Suprapubic skin (tissue), 4 donors: ENCODE measurements at places on chromosomes 6 and 20.

GRCh38 chr6:116847227-116847626 is 18.3 kb upstream of the GPRC6A start:
- DNase-seq: no peak

DNA sequence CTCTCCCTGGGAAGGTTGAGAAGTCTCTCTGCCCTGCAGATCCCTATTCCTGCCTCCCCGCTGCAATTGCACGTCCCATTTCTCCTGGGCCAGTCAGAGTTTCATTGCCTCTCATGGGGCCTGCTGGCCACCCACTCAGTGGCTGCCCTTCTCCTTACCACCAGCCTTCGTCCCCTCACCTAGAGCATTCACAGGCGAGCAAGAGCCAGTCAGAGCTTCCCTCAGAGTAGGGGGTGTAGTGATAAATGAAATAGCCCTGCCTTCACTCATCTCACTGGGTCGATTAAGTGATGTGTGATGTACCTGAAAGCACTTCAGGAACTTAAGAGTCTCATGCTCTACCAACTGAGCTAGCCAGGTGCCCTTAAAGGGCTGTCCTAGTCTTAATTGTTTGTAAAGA is 52.0 kb upstream of the FANCE start:
- no peak for DNase-seq

GRCh38 chr6:45946352-45946751 is 69.3 kb downstream of the CLIC5 start:
- DNase-seq: no peak

DNA sequence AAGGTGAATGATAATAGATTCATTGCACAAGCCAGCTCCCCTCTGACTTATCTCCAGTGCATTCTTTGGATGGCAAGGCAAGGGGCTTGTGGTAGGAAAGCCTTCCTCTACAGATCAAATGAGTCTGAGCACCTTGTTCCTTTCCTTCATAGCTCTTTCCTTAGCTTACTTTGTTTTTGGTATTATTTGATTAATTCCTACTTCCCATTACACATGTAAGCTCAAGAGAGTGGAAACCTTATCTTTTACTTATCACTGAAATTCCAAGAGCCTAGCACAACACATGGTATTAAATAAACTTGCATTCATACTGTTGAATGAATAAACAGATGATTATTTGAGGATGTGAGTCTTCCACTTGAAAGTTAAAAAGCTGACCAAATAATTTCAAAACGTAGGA is 41.7 kb downstream of the FRK start:
- DNase-seq: no peak

DNA sequence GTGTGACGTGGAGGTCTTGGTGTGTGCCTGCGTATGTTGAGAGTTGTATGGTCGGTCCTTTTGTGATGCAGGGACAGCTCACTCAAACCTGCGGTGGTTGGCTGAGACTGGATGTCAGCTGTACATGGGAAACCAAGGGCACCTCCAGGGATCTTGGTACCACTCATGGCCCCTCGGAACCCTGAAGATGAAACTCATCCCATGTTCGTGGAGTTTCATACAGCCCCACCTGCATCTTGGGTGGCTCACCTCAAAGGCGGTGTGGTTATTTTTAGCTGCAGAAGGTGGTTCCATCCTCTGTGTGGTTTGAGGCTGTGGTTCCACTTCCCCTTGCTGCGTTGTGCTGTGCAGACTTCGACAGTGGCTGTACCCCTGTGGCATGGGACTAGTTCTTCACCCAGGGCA is 52.6 kb upstream of the SLC22A1 start:
- DNase-seq: no peak

- DNase-seq: no peak
Measured at GRCh38 chr20:63542696-63543095, 4.9 kb downstream of the SRMS start.

GRCh38 chr20:25539742-25540672 is 45.3 kb downstream of the NINL start:
- DNase-seq: no peak

DNA sequence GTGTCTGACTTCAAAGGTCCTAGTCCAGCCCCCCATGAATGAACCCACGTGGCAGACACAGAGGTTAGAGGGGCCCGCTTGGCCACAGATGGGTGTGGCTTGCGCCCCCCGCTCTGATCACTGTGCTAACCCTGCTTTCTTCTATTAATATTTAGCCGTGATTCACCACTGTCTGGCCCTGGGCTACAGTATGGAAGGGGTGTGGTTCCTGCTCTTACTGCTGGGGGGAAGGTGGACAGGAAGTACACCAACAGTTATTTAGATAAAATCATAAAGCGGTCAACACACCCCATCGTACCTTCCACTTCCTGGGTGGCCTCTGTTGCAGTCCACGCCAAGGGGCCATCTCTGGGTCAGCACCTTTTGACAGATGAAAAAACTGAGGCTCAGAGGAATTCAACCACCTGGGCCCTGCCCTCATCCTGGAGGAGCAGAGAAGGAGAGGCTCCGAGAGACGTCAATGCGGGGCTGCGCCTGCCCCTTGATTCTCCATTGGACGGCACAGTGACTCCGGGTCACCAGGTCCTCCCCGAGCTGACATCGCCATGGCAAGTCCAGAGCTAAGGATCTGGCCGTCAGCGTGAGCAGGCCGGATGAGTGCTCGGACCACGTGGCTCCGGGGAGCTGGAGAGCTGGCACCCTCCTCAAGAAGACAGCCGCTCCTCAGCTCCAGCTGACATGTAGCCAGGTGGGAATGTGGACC is 206.3 kb downstream of the PREX1 start:
- DNase-seq: no peak

DNA sequence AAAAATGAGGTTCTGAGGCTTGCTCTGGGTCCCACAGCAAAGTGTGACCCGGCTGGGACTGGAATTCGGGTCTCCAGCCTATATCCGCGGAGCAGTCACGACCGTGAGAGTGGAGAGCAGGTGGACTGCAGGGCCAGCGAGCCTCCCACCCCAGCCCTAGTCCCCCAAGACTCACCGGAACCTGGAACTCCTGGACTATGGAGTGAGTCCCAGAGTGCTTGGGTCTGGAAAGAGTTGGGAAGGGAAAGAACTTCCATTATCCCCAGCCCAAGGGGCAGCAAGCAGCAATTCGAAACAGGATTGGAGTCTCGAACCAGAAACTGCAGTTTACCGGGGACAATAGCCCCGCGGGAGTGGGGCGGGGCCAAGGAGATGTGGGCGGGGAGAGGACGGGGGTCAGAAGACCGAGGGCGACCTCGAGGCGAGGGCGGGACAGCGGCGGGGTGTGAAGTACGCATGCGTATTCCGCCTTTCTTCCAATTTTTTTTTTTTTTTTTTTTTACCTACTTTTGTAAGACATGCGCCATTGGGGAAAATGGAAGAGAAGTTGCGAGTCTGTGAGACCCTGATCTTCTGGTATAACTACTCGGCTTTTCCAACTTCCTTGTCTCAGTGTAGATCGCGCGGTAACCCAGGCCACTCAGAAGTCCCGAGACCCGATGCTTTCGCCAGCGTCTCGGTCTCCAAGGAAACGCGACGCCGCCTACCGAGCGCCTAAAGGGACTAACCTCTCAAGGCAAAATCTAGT is at the start of gene C20orf96:
Gene C20orf96, minus strand, starts transcription at position 667 of the 748 bp plus-strand sequence. Its CDS starts 140 bp downstream, at position 527.
- DNase-seq: peak; percentile 94

GRCh38 chr6:100768816-100769351 is 112.2 kb downstream of the ASCC3 start:
- no peak for DNase-seq

- no peak for DNase-seq
Measured at GRCh38 chr20:51661609-51662178, 106.5 kb downstream of the ATP9A start.

DNA sequence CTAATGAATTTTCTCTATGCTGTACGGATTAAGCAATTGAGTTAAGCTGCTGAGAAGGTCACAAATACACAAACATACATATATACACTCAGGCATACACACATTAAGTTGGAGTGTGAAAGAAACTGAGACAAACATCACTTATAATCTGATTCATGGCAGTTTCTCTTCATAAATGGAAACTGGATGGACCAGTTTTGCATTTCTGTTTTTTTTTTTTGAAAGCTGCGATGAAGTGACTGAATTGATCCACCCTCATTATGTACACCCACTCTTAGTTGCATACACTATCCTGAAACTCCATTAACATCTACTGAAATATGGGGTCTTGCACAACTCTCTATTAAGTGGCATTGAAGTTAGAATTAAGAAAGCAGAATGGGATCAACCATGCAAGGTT is 32.9 kb upstream of the TENT5A start:
- DNase-seq: no peak

GRCh38 chr20:57680131-57680716 is 29.6 kb downstream of the PMEPA1 start:
- no peak for DNase-seq

- DNase-seq: no peak
Measured at GRCh38 chr6:140011537-140011936, 637.1 kb upstream of the CITED2 start.

DNA sequence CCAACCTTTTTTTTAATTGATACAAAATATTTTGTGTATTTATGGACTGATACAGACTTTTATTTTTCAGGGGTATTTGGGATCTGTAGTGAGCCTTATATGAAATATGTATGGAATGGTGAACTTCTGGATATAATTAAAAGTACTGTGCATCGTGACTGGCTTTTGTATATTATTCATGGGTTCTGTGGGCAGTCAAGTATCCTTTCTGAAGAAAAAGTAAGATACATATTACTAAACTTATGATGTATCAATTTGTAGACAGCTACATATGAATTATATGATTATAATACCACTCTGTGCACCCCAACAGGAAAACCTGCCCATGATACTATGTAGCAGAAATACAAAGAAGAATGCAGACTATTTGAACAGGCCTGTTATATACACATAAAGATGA is 47.2 kb downstream of the FIG4 start:
- no peak for DNase-seq

DNA sequence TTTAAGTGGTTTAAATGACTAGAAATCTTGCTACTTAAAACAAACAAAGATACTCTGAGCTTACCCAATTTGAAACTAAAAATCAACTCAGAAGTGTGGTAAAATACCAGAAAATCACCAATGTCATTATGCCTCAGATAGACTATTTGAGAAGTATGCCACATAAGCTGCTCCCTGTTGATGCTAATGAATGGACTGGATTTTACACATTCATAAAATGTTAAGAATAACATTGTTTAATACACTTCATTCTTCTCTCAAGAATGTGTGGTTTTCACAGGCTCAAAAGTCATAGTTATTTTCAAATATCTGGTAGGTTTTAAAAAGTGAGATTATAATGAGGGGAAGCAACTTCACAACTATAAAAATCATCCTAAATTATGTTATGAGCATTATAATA is 170.6 kb downstream of the TASP1 start:
- no peak for DNase-seq

GRCh38 chr20:51923633-51924032 is 121.3 kb upstream of the SALL4 start:
- DNase-seq: no peak

DNA sequence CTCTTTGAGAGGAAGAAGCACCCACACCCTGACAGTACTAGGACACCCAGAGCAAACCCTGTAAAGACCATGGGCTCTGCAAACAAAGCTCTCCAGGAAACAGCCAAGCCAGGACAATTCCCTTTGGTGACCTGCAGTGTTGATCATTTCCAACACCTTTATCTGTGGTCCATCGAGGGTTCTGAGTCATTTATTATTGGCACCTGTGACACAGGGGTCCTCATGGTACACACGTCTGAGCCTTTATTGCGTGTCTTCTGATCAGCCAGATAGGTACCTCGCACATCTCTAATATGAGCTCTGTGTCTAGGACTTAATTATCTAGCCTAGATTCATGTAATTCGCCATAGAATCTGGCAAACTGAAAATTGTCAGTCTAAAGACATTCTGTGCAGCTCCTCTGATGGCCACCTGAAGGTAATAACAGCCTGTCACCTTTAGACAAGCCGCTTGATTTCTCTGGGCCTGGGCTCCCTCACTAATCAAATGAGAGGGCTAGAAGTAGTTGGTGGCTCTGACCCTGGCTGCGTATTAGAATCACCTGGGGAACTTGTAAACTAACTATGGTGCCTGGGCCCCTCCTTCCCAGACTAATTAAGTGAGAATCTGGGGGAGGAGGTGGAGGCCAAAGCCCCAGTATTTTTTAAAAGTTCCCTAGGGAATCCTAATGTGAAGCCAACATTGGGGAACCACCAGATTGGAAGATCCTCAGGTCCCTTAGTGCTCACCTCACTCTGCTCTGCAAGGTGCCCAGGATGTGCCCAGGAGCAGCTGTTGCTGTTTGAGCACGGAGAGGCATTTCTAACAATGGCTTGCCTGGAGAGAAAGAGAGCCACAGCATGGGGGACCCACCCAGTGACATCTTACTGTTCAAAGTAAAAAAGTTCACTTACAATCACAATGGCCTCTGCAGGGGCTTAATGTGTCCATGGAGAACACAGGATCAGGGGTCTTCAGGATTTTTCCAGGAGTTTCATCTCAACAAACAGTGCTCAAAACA is 122.0 kb upstream of the ARID1B start:
- no peak for DNase-seq

- DNase-seq: no peak
Measured at GRCh38 chr20:33013701-33014326, 6.3 kb downstream of the BPIFB2 start.

GRCh38 chr20:46316984-46317684 is 8.8 kb upstream of the CDH22 start:
- DNase-seq: no peak

DNA sequence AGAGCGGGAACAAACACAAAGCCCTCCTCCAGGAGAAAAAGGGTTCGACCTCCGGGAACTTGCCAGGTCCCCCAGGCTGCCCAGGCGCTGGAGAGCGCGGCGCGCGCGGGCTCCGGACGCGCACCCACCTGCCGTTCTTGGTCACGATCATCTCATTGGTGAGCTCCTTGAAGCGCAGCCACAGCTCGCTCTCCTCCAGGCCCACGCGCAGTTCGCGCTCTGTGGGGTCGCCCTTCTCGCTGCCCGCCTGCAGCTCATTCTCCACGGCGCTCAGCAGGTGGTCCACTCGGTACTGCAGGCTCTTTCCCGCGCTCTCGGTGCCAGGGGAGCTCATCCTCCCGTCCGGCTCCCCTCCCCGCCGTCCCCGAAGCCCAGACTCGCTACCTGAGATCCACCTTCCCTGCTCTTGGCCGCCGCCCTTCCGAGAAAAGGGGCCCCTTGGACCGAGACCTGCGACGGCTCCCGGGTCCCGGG is 356 bp downstream of the TBXT start:
- DNase-seq: no peak

DNA sequence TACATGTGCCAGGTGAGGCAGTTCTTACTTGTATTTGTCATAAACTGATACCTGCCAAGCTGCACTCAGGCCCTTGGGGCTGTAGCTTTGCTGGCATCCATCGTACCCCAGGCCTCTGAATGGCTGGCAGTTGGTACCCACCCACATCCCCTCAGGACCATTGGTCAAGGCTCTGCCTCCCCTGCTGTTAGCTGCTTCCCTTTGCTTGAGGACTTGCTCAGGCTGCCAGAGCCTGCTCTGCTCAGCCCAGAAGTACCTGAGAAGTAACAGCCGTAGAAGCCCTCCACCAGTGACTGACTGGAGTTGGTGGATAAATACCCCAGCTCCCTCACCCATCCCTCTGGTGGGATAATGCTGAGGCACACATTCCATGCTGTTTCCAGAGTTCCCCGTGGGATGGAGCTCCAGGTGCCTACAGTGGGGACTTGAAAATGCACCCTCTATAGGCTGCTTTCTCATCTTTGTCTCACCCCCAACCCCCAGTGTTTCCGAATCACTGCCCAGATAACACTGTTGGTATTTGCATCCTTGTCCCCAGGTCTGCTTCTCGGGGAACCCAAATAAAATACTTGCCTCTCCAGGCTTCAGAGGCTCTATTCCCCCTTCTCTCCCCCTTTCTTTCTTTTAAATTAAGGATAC is 7.3 kb downstream of the EBF4 start:
- DNase-seq: peak; percentile 18

- no peak for DNase-seq
Measured at GRCh38 chr6:7773322-7773721, 47.4 kb downstream of the BMP6 start.

- DNase-seq: no peak
Measured at GRCh38 chr20:19693508-19693907, 64.5 kb upstream of the RIN2 start.
